ENCODE measurements at places on chromosomes 5 and 9.

DNA sequence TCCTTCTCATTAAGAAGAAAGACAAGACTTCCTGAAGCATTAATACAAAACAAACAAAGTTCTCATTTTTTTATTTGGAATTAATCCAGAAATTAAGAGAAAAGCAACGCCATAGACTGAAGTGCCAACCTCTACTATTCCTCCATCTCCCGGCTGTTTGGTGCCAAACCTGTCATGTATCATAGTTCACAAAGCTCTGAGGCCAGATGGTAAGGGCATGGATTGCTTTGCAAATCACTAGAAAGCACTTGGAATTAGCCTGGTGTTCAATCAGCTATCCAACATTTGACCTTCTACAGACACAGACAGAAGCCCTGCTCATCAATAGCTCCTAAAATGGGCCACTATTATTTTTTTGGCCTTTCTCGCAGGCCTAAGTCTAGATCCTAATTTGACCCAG is 33.8 kb downstream of the HTR1A start:
- DNase-seq, result no peak

DNA sequence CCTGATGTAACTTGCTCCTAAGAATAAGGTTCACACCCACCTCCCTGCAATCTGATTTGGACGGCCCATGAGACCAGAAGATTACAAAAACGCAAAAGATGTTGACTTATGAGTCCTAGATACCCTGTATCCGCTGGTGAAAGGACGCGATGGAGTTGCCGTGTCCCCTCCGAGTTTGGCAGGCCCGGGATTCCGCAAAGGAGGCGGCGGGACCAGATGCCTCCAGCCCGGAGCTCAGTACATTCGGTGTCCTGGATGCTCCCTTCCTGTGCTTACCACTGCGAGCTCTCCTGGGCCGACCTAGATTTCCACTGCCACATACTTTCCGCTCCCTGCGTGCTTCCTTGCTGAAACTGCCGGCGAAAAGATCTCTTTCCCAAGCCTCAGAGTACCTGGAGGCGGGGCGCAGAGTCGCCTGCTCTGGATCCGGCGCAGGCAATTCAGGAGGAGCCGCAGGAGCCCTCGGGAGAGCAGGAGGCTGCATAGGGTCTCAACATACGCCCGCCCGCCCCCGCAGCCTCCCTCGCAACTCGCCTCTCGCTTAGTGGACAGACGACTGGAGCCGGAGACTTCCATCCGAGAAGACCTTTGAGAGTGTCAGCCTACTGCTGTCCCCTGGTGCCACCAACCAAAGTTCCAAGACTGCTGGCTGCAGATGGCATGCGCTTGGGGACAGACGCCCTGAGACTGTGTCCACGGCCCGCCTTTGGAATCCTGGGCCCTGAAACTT is 39.8 kb downstream of the ANXA2R start:
- no peak for DNase-seq

DNA sequence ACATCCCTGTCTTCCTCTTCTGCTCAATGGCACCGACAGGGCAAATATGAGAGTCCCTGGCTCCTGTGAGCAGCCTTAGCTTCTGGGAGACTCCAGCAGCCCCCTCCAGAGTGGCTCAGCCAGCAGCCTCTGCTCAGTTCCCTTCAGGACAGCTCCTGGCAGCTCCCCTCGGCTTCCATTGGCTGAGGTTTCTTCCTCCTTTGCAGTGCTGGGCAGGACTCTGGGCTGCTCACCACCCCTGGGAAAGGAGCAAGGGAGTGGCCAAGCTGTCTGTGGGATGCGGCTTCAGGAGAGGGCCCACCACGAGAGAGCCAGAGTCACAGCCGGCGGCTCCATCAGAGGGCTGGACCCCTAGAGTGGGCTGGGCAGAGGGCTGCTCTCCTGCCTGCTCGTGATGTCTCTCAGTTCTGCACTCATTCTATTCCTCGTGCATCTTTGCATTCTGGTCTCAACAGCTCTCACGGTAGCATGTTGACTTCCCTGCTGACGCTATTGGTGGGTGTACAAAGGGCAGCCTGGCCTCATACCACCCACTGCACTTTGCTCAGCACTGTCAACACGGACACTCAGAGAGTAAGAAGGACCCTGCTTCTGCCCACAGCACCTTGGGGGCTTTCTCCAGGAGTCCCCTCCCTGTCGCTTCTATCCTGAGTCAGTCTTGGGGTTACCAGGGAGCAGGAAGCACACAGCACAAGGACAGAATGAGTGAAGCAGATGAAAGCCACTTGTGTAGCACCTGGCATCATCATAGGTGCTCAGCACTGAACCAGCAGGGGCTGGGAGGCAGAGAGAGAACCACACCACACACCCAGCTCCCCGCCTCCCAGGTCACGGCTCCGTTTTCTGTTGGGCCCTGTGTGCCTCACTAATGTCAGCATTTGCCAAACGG is 80.9 kb upstream of the ALDH1B1 start:
- no peak for DNase-seq

DNA sequence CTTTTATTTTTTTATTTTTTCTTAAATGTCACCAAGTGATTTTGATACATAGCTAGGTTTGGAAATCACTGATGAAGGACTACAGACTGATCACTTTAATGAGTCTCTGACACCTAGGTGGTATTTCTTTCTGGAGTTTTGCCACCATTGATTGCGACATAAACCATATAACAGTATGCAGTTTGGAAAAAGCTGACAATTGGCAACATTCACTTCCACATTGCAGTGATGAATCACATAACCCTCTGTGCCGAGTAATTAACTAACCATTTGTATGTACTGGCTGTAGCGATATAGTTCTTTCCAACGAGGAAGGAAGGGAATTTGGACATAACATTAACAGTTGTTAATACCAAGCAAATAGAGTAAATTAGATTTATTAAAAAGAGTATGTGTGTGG is 222.9 kb upstream of the EFNA5 start:
- no peak for DNase-seq

DNA sequence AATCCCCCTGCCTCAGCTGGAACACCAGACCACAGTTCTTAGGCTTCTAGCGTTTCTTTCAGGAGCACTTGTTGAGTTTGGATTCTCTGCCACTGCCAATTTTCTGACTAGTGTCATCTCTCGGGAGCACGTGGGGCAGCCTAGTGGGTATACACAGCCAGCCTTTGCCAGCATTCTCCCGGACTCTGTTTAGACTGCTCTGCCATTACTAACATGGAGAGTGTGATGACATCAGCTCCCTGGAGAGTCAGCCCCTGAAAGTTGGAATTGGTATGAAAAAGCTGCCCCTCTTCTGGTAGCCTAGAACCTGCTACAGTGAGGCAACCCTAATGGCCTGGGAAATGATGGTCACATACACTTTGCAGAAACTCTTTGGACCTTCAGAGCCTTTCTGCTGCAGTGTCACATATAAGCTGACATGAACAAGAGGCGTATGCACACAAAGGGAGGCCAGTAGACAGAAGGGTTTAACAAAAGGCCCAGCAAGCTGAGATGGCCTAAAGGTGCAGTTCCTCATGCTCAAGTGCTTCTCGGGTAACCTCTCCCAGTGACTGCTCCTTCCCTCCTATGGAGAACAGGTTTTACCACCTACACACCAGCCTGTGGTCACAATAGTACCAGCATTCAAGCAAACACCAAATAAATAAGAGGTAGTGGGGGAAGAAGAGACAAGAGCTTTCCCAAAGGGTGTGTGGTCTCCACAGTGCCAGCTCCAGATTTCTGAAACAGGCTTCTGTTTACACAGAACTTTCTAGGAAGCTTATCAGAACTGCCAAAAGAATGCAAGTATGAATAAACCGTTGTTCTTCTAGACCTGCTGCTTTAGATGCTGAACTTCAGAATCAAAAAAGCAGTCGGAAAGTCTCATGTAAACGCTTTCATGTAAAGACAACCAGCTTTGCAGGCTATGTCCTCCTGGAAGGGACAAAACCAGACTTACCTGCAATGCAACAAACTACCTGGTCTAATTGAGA is 16.5 kb downstream of the SPACA9 start:
- DNase-seq, result no peak

- DNase-seq, result no peak
Observed at GRCh38 chr9:80070071-80070742, 498.4 kb downstream of the TLE4 start.

GRCh38 chr5:95563367-95563766 is 8.5 kb downstream of the ARSK start:
- no peak for DNase-seq

DNA sequence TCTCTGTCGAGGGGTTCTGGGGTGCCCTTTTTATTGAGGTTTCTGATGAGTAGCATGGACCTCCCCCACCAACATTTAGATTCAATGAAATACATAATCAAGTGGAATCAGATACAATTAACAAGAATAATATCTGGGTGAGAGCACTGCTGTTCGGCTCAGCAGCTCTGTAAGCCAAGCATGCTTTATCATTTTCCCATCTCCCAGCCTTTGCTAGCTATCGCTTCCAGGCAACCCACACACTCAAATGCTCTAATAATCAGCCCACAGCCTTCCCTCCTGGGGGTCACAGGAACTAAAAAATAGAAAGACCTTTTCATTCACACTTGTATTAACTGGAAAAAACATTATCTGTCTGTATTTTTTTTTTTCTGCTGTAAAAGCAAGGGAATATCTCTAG is 8.9 kb downstream of the PLPPR1 start:
- no peak for DNase-seq

Measured in Panc1 (cell line).